CD4-positive, alpha-beta T cell treated with Interleukin-2 at 100 ng/mL for 4 hours (primary cell): ENCODE measurements at places on chromosomes 1 and 21.

- DNase-seq, result no peak
These were observed 25.2 kb downstream of the C1QB start for GRCh38 chr1:22677931-22678896.

- no peak for DNase-seq
These were observed 127.5 kb upstream of the DNAH14 start for GRCh38 chr1:224801844-224802490.

DNA sequence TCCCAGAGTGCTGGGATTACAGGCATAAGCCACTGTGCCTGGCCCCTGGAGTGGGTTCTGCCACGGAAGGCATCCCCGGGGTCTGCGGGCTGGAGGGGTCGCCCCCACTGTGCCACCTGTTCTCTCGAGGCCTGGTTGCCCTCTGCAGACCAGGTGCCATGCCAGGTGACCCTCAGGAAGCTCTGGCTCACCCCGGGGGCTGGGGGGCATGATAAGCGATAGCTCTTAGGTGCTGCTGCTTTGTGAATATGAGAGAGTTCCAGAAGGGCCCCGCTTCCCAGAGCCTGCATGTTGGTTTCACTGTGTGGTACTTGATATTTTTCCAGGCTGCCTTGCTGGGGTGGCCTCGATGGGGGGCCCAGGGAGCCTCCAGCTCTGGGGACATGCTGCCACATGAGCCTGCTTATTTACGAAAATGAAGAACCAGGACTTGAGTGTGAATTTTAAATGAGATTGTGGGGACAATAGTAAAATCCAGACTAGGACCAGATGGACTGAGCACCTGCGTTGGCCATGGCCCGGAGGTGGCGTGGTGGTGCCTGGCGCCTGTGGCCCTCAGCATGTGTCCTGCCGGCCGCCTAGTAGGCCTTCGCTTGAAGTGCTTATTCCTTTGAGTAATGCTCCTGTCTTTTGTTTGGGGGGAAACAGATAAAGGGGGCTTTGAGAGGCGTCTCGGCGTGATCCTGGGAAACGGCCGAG lies 7.3 kb downstream of the SKI start:
- no peak for DNase-seq

- no peak for DNase-seq
These were observed 15.2 kb downstream of the PTTG1IP start for GRCh38 chr21:44858291-44858690.

DNA sequence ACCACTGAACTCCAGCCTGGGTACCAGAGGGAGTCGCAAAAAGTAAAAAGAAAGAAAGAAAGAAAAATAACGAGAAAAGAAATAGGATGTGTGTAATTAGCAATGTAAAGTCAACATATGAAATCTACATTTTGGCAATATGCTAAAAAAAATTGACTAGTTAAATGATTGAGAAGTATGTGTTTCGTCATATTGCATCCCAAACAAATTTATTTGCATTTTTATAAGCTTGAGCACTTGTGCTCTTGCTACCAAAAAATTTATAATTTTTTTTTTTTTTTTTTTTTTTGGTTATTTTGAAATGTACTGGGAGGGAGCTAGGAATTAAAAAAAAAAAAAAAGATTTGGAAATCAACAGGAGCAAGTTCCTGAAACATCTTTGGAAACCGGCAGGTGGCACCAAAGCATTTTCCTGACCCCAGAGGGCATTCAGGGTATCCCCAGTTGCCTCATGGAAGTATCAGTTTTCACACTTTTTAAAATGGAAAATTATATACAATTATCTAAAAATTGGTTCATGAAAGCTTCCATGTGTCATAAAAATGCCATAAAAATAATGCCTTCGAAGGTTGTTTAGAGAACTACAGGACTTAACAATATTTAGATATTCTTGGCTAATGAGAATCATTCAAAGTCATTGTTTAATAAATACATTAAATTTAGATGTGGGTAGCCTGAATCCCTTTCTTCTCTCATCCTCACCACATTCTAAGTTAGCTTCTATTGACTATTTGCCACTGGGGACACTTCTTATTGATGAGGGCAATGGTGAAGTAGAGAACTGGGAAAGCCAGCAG lies 4.8 kb upstream of the HEATR1 start:
- no peak for DNase-seq

DNA sequence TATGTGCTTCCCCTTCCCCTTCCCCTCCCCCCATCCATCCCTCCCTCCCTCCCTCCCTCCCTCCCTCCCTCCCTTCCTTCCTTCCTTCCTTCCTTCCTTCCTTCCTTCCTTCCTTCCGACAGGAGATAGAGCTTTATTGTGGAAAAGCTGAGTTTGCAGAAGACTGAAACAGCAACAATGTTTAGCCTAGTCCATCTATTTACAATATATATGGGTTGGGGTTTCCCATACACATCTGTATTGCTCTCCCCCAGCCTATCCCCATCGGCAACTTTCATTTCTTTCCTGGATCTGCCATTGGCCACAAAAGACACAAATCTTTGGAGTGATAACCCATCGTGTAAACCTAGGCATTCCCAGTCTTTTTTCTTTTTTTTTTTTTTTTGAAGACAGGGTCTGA lies 222.3 kb downstream of the USH2A start:
- no peak for DNase-seq

DNA sequence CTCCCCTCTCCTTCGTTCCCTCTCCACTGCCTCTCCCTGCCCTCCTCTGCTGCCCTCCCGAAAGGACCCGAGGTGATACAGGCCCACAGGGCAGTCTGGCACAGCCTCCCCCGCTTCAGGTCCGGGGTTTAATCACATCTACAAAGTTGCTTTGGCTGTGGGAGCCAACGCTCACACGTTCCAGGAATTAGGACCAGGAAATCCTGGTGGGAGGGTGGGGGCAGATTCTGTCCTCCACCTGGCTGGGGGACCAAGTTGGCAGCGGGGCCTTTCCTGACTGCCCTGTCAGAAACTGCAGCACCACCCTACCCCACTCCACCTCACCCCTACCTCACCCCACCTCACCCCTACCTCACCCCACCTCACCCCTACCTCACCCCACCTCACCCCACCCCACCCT lies 95.1 kb downstream of the WDR4 start:
- peak; percentile 2 for DNase-seq

GRCh38 chr1:75133750-75134646 lies at the start of gene LHX8:
Gene LHX8, plus strand, starts transcription at chr1:75134388. Its CDS starts 2,227 bp downstream, at chr1:75136615.
- DNase-seq, result no peak

- DNase-seq, result no peak
These were observed 13.2 kb downstream of the QSOX1 start for GRCh38 chr1:180167721-180168467.

- no peak for DNase-seq
These were observed 7.5 kb upstream of the G0S2 start for GRCh38 chr1:209667708-209668107.

- DNase-seq, result no peak
These were observed 146.5 kb downstream of the CHD1L start for GRCh38 chr1:147388969-147389368.

DNA sequence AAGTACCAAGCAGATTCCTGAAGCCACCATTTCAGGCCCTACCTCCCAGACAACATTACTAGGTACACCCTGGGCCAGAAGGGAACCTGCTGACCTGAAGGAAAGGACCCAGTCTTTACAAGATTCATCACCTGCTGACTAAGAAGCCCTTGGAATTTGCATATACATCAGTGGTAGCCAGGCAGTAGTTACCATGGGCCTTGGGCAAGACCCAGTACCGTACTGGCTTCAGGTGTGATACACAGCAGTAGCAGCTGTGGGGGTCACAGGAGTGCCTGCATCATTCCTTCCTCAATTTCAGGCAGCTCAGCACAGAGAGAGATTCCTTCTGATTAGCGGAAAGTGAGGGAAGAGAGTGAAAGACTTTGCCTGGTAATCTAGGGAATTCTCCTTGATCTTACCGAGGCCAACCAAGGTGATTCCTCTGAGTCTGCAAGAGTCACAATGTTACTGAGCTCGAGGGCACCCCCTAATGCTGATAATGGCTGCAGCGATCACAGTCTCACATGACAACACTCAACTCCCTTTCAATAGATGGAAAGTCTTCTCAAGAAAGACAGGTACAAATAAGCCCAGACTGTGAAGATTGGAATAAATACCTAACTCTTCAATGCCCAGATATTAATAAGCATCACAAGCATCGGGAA lies 22.0 kb upstream of the UHMK1 start:
- no peak for DNase-seq

- DNase-seq, result no peak
These were observed 304.7 kb downstream of the DUSP10 start for GRCh38 chr1:221437171-221437570.

DNA sequence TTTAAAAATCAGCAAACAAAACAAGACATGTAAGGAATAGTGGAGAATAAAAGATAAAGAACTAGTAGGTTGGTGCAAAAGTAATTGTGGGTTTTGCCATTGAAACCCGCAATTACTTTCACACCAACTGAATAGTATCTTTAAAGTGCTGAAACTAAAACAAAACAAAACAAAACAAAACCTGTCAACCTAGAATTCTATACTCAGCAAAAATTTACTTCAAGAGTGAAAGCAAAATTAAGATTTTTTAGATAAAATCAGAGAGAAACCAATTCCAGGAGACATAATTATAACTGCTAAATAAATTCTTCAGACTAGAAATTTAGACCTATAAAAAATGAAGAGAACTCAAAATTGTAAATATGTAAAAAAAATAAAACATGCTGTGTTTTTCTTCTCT lies 114.0 kb upstream of the TSPAN2 start:
- DNase-seq, result no peak

DNA sequence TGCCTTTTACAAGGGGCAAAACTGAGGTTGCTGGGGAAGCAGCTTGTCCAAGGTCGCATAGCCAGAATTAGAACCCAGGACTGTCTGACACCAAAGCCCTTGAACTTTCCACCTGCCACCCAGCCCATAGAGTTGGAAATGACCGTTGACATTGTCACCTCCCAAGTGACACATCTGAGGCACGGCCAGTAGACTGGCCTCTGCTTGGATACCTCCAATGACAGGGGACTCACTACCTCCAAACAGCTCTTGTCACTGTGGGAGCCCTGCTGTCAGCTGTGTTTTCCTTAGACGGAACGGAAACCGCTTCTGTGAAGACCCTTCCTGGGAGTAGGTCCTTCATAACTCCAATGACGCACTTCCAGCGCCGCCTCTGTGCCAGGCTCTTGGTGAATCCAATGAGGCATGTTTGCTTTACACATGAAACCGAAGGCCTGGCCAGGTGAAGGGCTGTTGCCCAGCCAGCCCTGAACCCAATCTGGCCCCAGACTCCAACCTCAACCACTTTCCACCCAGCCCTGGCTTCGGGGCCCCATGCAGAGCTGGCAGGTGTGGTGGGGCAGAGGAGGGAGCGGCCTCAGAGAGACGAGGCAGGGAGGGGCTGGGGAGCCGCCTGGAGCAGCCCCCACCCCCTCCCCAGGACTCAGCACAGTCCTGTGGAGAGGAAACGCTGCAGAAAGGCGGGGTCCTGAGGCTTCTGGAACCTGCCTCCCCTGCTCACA lies 109.2 kb upstream of the IFFO2 start:
- DNase-seq, result no peak

DNA sequence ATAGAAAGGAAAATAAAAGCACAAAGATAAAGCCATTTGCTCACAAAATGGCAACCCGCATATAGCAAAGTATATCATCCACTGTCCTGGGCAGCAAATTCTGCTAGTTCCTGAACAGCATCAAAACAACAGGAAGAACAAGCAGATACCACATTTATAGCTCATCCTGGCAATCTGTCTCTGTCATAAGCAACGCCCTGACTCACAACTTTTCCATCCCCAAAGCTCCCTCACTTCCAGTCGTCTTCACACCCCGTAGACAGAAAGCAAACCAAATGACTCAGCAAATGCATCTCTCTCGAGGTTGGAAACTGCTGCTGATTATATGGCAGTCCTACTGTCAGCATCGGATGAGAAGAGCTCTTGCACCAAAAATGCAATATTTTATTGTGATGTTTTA lies 65.8 kb downstream of the AK5 start:
- no peak for DNase-seq

DNA sequence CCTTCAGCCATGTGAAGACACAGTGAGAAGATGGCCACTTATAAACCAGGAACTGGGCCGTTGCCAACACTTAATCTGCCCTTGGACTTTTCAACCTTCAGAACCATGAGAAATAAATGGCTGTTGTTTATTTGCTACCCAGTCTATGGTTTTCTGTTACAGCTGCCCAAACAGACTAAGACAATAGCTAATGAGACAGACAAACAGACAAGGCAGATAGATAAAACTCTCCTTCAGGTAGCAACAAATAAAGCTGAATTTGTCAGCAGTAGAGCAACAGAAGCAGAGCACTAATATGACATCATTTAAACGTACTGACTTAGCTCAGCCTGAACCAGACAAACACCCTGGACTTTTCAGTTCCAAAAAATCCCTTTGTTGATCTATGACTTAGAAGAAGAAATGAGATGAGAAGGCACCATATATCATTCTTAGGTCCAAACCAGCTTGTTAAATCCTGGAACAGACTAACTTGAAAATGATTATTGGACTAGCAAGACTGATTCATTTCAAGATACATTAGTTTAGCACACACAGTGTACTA lies 27.0 kb downstream of the ZZZ3 start:
- no peak for DNase-seq

GRCh38 chr1:204367956-204368355 lies 8.2 kb upstream of the PLEKHA6 start:
- DNase-seq, result no peak

DNA sequence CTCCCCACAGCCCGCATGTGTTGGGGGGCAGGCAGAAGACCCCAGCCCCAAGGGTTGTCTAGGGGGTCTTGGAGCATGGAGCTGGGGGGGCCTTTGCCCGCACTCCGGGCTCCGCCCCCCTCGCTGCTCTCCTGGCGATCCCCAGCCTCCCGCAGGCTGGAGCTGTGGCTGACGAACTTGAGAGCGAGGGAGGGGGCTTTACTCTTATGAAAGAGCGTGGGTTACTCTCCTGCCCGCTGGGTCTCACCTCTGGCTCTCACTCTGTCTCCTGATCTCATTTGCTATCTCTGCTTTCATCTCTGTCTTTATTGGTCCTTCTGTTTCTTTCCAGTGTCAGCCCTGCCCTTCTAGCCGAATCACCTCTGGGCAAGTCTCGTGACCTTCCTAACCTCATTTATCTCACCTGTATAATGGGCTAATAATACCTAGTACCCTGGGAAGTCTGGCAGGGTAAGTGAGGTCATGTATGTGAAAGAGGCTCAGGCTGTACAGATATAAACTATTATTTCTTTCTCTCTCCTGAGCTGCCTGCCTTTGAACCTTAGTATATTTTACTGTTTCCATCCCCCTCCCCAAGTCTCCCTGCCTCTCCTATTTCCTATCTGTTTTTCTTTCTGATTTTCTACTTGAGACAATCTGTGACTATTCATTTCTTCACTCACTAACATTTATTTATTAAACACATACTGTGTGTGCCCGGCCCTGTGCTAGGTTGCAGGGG lies 731 bp downstream of the EFNA4 start:
- DNase-seq, result no peak

GRCh38 chr1:115437196-115437595 lies 99.1 kb upstream of the NGF start:
- no peak for DNase-seq
